ENCODE measurements at places on chromosomes 1 and 21.

DNA sequence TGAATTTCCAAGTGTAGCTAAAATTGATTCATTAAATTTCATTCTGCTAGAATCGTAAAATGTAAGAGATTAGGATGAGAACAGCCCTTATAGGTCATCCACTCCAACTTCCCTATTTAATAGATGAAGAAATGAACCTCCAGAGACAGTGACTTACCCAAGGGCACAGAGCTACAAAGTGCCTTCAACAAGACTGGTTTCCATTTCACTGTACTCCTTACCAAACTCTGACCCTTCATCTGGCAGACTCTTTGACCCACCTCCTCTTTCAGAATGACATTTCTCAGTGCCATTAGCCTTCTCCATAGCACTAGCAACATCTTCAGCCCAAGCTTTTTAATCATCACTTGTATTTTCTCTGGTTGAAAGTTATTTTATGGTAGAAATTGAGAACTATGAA, 161.3 kb downstream of the NEK7 start:
- no peak for DNase-seq

GRCh38 chr1:6260433-6260934, 414 bp downstream of the GPR153 start:
- DNase-seq = no peak

GRCh38 chr1:227556288-227556687, 7.1 kb upstream of the ZNF678 start:
- DNase-seq = no peak

DNA sequence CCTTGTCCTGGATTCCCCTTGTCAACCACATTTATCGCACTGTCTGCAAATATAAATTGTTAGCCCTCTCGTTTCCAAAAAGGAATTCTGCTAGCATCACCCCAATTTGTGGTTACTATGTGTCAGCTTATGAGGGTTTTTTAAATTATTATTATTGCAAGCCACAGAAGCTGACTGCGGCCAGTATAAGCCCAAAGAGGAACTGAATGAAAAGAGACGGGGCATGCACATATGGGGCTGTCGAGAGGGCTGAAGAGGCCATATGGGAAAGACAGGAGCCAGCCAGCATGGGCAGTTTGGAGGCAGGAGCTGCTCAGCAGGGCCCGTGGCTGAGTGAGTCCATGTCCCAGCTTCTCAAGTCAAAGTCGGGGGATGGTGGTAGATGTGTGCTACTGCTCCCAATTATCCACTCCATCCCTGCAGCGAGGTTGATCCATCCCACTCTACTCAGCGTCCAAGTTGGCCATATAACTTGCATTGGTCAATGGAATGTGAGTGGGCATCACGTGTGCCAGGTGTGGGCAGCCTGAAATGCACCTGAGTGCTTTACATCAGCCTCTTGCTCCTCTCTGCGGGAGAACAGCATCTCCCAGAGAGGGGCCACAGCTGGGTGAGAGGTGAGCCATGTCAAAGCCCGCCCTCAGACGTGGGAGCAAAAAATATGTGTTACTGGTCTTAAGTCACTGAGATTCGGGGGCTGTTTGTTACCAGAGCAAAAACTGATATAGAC, 37.6 kb upstream of the LDLRAP1 start:
- DNase-seq = no peak

- no peak for DNase-seq
Observed at GRCh38 chr1:178541829-178542553, 29.1 kb downstream of the TEX35 start.

DNA sequence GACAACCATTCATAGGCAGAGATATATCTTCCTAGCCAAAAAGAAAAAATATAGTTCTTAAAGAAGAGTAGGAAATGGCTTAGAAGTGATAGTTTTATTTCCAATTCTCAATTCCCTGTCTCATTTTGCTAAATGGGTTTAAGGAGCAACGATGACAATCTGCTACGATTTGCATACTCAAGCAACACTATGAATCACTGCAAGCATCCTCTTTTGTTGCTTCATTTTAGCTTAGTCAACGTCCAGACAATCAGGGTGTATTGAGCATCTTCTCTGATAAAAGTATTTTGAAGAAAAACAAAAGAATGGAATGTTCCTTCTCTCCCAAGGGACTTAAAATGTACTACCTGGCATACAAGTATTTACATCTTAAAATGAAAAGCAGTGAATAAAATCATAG, 80.6 kb downstream of the RGS7 start:
- DNase-seq = no peak

DNA sequence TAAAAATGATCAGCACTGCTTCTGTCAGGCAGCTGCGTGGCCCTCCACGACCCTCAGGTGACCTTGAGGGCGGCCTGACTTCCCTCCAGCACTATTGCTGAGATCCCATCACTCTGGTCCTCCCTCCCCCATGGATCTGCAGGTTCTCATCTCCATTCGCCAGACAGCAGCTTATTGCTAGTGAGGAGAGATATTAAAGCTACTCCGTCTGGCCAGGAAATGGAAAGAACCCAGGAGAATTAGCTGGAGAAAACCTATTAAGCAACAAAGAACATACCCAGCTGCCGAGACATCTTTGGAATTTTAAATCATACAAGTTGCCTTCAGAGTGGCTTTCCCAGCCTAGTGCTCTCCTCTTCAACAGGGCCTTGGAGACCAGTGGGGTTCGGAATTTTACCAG, 25.7 kb upstream of the KCNN3 start:
- no peak for DNase-seq

DNA sequence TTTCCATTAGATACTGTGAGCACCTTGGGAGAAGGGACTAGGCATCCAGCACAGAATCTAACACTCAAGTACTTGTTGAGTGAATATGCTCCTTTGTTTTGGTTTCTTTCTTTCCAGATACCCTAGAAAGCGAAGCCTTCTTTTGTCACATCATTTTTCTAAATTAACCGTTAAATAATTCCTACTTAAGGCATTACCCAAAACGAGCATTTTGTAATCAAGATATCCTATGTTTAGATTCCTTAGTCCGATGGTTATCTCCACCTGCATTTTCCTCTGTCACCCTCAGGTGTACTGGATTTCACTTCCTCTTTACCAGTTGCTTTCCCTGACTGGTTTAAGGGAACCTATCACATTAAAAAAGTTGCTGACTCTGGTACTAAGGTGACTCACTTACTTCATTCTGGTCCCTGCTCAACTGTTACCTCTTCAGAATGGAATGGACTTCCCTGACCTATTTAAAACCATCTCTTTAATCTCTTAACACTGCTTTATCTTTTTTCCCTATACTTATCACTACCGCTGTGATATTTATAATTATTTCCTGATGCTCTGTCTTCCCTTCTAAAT, 3.2 kb downstream of the B3GALNT2 start:
- DNase-seq = no peak

- peak; percentile 25 for DNase-seq
Observed at GRCh38 chr1:209650454-209650853, 1.8 kb downstream of the LAMB3 start.

- DNase-seq = no peak
Observed at GRCh38 chr1:27298632-27299384, 23.2 kb upstream of the TMEM222 start.

DNA sequence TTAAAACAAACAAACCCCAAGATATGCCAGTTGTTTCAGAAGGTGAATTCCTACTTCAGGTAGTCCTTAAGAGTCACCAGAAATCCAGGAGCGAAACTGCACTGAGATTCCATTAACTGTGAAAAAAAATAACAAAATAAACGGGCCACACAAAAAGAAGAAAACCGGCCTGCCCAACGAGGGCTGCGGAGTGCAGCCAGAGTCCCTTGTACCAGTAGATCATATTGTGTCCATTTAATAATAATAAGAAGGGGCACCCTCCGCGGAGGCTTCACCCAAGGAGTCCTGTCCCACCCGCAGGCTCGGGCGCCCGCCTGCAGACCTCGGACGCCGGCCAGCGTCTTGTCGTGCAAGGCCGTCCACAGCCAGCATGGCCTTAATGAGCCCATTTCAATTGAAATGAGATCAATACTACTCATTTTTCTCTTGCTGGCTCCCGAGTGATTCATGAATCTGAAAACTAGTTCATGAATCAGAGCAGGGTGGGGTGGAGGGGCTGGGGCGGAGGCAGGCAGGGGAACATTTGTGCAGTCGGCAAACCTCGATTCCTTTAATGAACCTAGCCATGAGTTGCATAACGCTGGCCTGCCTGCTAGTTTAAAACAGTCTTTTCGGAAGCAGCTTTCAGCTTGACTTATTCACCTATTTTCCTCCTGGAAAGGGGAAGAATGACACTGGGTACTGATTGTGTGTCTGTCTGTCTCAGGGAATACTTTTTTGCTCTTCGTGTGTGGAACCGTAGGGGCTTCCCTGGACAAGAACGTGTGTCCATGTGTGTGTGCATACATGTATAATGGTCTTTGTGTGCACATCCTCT, 113.1 kb upstream of the IRF2BP2 start:
- peak; percentile 52 for DNase-seq

DNA sequence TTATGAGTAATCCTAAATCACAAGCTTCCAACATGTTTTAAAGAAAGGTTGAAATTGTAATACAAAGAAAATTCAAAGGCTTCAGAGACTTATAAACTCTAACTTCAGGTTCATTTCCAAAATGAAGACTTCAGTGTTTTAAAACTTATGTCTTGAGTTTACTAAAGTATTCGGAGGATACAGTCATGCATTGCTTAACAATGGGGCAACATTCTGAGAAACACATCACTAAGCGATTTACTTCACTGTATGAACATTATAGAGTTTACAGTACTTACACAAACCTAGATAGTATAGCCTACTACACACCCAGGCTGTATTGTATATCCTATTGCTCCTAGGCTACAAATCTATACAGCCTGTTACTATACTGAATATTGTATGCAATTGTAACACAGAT, 38.3 kb downstream of the CEP170 start:
- DNase-seq = no peak

DNA sequence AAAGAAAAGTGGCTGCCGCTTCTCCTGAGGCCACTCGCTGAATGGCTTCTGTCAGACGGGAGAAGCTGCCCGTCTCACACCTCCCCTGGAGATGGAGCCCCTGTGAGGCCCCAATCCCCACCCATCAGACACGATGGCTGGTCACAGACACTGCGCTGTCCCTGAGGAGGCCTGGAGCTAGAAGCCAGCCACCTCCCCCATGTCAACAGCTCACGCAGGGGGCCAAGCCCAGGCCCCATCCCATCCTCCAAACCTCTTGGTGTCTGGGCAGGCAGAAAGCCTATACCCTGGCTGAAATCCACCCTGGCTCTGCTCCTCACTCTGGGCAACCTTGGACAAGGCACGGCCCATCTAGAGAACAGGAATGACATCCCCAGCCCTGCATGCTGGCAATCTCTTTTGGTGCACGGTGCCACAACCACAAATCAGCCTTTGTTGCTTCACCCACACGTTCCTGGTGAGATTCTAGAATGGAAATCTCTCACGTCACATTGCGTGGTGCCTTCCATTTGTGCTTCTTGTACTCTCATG, 273.9 kb upstream of the VAMP3 start:
- DNase-seq = no peak

- DNase-seq = no peak
Observed at GRCh38 chr1:183983371-183984105, 54.0 kb downstream of the COLGALT2 start.

GRCh38 chr1:62784509-62785365, 805 bp downstream of the ATG4C start:
- peak; percentile 7 for DNase-seq

GRCh38 chr21:20570824-20571232, 427.4 kb upstream of the NCAM2 start:
- no peak for DNase-seq

- no peak for DNase-seq
Observed at GRCh38 chr1:204323887-204324286, 35.8 kb downstream of the PLEKHA6 start.

GRCh38 chr1:180504186-180504585, 1.8 kb upstream of the ACBD6 start:
- no peak for DNase-seq

DNA sequence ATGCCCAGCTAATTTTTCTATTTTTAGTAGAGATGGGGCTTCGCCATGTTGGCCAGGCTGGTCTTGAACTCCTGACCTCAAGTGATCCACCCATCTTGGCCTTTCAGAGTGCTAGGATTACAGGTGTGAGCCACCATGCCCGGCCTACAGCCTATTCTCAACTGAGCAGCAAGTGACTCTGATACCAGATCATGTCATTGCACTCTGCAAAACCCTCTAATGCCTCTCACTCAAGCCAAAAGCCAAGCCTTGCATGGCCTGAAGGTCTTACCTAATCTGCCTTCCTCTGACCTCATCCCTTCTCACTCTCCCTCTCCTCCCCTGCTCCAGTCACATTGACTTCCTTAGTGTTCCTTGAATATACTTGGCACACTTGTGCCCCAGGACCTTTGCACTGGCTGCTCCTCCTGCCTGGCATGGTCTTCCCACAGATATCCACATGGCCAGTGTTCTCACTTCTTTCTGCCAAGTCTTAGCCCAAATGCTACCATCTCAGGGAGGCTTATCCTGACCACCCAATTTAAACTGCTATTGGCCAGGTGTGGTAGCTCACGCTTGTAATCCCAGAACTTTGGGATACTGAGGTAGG, 8.2 kb upstream of the ASAP3 start:
- no peak for DNase-seq

- DNase-seq = no peak
Observed at GRCh38 chr1:181079382-181079781, 9.1 kb upstream of the IER5 start.

GRCh38 chr1:113895961-113896360, 8.6 kb upstream of the BCL2L15 start:
- DNase-seq = no peak

DNA sequence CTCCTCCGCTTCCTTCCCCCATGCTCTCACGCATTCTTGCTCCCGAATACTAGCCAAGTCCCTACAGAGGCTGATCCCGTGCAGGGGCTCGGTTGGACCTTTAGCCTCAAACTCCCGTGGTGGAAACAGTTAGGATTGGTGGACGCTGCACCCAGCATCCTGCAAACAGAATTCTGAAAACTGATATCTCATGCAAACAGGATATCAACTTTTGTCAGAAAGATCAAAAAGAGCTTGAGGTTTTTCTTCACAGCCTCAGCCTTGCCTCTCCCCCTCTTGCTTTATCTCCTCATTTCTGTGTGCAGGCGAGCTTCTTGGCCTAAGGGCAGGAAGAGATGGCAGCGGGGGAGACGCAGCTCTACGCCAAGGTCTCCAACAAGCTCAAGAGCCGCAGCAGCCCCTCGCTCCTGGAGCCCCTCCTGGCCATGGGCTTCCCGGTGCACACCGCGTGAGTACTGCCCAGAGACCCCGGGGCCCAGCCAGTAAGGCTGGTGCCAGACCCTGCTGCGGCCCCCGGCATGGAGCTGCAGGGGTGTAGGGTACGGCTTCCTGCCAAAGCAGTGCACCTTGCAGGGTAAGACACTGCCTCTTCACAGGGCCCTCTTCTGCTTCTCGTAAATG, at the start of gene UBASH3A:
TSS of gene UBASH3A (plus strand) at position 292 of the 621 bp plus-strand sequence. CDS start at position 336, 44 bp downstream.
- peak; percentile 70 for DNase-seq

- no peak for DNase-seq
Observed at GRCh38 chr1:182952677-182953444, at the start of gene SHCBP1L. Gene SHCBP1L, minus strand, starts transcription at chr1:182953166. Its CDS starts 33 bp downstream, at chr1:182953133.

GRCh38 chr1:24724345-24725208, 20.7 kb upstream of the CLIC4 start:
- no peak for DNase-seq

GRCh38 chr21:41671859-41672542, 94.9 kb downstream of the RIPK4 start:
- DNase-seq = no peak

All from CD4-positive, alpha-beta T cell treated with Interferon alpha-2 for 1 hour (primary cell).